ENCODE measurements at places on chromosomes 4 and X.

DNA sequence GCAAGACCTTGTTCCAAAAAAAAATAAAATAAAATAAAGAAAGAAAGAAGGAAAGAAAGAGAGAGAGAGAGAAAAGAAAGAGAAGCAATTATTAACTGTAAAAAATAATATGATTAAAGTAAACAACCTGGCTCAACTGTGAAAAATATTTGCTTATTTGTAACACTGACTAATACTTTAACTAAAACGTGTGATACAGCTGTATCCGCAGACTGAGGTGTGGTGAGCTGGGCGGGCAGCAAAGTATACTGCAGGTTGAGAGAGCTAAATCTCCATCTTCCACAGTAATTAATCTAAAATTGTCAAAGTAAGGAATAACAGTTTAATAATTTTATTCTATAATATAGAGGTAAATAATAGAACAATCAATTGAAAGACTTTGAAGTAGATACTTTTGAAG is 145.5 kb upstream of the FAM241A start:
- H3K4me1 ChIP-seq, result no peaks in the 10 kb centered on the region
- DNase-seq, result no peak
- peaks cover 7% of the 10 kb centered on the region for H3K27me3 ChIP-seq
- no peak overlapping the region for H3K4me3 ChIP-seq
- no peaks in the 10 kb centered on the region for H3K36me3 ChIP-seq

- no peaks in the 10 kb centered on the region for H3K4me1 ChIP-seq
- no peak for DNase-seq
- H3K36me3 ChIP-seq, result no peaks in the 10 kb centered on the region
These were observed 336.3 kb upstream of the TRAM1L1 start for GRCh38 chr4:117421706-117422105.

- H3K27ac ChIP-seq, result no peak overlapping the region
- no peak overlapping the region for H3K4me3 ChIP-seq
- H3K27me3 ChIP-seq, result no peaks in the 10 kb centered on the region
- H3K4me1 ChIP-seq, result no peaks in the 10 kb centered on the region
- no peak for DNase-seq
These were observed 515.7 kb downstream of the BCOR start for GRCh38 chrX:39582091-39582490.

DNA sequence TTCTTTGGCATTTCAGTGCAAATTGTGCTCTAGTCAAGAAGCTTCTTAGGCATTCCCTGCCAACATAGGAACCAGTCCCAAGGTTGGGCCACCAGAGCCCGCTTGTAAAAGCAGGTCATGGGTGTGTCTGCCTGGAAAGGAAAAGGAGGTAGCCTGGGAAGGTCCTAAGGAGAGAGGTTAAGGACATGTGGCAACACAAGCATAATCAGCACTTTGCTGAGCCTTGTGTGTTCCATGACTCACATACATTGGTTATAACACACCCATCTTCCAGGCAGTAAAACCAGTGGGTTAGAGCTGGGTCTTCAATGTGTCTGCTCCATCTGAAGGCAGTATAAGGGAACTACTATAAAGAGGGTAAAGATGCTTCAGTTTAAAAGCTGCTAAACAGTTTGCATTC is 165.0 kb downstream of the FHIP1A start:
- H3K4me3 ChIP-seq, result no peak overlapping the region
- no peak for DNase-seq
- H3K4me1 ChIP-seq, result no peaks in the 10 kb centered on the region
- no peaks in the 10 kb centered on the region for H3K27me3 ChIP-seq

DNA sequence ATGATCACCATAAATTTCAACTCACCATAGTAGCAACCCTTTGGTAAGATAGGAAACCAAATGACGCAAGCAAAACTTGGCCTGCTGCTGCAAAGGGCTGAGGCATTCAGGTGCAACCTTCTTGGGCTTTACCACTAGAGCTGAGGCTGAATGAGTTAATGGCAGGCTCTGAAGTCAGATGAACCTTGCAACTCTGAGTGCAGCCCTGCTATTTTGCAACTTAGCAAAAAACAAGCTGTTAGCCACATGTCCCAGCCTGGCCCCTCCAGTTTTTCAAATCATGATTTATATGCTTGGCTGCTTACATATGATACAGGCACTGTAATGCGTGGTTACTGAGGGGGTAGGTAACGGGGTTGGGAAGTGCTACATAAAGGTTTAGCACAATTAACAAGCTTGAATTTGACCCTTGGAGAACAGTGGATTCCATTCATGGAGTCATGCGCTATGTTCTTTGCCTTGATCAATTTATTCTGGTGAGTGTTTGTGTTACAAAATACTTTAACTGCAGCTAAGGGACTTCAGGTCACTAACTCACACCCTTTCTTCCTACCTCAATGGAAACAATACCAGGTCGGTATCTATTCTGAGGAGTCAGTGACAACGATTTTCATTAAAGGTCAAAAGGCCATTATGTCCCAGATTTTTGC is 80.5 kb upstream of the PPARGC1A start:
- H3K27ac ChIP-seq, result no peak overlapping the region
- no peak for DNase-seq
- no peaks in the 10 kb centered on the region for H3K36me3 ChIP-seq
- no peaks in the 10 kb centered on the region for H3K27me3 ChIP-seq
- H3K4me3 ChIP-seq, result no peak overlapping the region

DNA sequence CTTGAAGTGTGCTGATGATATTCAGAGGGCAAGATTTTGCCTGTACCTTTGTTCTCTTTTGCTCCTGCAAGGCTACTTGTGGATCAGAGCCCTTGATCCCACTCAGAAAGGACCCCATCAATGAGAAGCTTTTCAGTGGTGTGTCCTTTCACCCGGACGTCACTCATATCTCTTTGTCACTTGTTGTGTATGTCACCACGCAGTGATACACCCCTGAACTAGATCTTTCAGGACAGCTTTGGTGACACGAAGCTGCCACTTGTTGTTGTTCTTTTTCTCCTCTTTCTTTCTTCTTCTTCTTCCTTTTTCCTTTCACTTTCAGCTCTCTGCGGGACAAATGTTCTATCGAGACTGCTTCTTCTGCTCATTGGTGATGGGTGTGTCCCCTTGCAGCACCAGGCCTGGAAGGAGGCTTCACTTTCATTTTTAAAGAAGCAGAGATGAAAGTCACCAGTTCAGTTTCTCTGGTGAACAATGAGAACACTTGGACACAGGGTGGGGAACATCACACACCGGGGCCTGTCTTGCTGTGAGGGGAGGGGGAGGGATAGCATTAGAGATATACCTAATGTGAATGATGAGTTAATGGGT is 83.6 kb downstream of the NBDY start:
- DNase-seq, result no peak
- H3K4me1 ChIP-seq, result no peaks in the 10 kb centered on the region
- no peaks in the 10 kb centered on the region for H3K27me3 ChIP-seq
- H3K27ac ChIP-seq, result peak overlapping the region; percentile 68
- no peaks in the 10 kb centered on the region for H3K36me3 ChIP-seq
